WTC11 (cell line): ENCODE measurements at places on chromosomes 3 and 15.

DNA sequence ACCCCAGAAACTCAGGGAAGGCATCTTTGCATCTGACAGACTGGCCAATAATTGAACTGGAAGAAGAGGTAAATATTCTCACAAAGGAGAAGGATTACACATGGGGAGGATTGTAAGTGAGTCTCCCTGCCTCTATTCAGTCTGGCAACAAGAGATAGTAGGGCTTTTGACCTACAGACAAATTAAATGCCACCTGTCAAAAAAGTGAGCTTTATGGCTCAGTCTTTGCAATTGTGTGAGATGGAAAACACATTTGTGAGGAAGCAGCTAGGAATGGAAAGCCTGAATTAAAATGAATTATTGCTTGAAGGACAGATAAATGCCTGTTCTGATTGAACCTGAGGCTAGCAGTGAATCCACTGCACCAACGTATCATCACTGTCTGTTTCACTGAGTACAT lies 173.3 kb upstream of the GOLIM4 start:
- DNase-seq: no peak

DNA sequence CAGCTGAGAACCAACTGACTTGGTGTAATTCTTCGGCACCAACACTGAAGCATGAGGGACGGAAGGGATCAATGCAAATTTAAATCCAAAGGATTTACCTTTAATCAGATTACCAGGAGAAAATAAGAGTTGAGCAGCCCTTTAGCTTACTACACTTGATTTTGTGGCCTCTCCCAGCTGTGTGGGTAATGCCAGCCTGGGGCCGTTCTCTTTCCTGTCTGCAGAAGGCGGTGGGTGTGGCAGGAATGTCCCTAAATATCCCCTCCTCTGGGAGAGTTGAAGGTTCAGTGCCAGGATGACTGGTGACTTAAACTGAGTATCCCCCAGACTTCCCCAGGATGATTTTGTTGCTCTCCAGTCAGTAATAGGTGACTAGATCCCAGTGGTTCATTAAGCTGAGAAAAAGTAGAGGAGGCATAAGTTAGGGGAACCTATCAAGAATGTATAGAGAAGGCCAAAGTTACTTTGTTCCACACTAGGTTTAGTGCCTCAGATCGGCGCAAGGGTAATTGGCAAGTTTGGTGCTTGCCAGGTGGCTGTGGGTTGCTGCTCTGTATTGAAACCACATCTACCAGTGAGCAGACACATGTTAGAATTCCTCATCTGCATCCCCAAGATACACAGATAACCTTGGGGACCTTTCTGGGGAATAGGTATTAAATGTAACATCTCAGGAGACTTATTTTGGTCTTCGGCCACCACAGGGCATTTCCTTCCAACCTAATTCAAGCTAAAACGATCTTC lies 23.1 kb downstream of the MAPKBP1 start:
- DNase-seq: no peak

- DNase-seq: no peak
Measured at GRCh38 chr15:58505581-58505980, 73.8 kb downstream of the LIPC start.

DNA sequence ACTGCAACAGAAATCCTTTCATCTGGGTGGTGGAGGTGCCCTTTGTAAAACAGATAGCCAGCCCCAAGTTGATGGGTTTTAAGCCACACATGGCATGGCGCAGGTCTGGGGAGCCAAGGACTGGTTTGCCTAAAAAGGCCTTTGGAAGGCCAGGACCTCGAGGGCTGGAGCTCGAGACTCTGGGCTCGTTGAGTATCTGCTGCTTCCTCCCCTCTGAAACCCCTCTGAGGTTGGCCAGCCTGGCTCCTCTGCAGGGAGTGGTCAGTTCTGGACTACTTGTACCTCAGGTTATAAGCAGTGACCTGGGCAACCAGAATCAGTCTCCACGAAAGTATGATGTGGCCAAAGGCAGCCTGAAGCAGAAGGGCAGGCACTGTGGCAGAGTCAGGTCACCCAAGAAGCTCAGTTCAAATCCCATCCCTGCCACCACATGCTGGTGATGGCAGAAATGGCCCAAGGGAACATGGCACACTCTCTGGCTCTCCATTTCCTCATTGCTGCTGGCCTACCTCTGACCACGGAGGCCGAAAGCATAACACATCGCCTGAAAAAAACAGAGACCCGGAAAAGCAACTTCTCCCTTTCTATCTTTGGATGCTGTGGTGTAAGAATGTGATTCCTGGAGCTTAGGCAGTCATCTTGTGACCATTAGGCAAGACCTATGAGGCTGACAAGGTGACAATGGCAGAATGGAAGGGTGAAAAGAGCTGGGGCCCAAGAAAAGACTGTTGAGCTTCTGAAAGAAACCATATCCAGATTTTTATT lies 51.2 kb downstream of the WNT7A start:
- DNase-seq: no peak

GRCh38 chr15:100616700-100617099 lies 14.3 kb downstream of the ASB7 start:
- DNase-seq: no peak

- DNase-seq: no peak
Measured at GRCh38 chr15:48555241-48555881, 90.1 kb downstream of the FBN1 start.

DNA sequence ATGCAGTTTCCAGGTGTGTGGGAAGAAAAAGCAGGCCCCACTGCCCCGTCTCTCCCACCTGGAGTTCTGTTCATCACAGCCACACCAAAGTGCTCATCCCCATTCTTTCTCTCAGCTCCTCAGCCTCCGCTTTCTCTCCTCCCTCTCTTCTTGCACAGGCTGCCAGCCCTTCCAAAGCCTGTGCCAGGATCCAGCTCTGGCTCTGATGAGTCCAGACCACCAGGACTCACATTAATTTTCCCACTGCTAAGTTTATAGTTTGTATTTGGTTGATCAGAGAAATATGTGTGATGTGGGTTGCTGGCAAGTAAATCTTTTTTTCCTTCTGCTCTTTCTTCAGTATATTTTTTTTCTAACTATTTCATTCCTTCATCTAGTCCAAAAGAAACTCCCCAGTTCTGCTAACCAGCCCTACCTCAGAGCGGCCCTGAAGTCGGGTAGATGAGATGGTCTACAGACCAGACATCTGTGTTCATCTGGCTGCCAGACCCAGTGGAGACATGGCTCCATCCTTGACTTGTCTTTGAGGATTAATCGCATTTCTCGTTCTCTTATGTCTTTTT lies 49.8 kb downstream of the BOC start:
- no peak for DNase-seq

DNA sequence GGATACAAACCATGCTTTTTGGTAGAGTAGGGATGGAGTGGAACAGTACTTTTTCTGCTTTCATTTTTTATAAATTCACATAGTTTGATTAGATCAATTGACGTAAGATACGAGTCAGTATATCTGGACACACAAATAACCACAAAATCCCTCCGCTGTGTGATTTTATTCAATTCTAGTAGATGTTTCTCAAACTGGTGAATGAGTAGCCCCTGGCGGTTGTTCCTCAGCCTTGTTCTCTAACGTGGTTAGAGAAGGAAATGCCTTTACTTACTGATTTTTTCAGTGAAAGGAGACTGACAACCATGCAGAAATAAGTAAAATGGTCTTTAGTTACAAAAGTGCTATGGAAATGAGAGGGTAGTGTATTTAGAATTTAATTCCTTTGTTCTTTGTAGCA lies 161.0 kb downstream of the TCF12 start:
- DNase-seq: no peak

DNA sequence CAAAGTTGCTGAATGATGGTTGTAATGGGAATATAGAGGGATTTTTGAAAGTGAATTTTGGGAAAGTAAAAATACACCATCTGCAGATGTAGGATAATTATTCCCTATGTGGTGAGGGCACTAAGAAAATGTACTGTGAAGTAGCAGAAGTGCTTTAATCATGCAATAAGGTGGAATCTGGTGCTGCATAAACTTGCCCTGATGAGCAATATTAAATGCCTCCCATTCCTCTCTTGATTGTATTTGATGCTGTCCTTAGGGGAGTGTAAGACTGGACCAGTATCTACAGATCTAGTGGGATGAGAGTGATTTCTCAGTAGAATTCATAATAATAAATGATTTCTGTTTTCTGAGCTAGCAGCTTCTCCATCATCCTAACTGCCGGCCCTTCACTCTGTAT lies 47.7 kb upstream of the ATP2C1 start:
- DNase-seq: no peak

DNA sequence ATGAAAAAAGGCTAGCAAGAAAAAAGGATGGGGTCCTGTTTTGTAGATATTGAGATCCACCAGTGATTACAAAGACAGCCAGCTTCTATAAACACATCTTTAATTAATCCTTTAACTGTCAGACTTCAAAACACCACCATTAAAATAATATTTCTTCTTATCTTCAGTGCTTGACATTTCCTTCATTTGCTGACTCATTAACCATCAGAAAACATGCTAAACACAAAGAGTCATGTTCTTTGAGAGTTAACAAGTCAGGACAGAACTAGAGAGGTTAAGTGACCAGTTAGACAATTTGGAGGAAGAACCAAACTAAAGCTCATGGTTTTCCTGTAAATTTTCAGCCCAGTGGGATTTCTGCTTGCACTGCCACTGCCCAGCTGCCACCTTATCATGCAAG lies 111.4 kb downstream of the MEIS2 start:
- DNase-seq: no peak

GRCh38 chr3:21551019-21551418 lies 200.0 kb downstream of the ZNF385D start:
- no peak for DNase-seq

DNA sequence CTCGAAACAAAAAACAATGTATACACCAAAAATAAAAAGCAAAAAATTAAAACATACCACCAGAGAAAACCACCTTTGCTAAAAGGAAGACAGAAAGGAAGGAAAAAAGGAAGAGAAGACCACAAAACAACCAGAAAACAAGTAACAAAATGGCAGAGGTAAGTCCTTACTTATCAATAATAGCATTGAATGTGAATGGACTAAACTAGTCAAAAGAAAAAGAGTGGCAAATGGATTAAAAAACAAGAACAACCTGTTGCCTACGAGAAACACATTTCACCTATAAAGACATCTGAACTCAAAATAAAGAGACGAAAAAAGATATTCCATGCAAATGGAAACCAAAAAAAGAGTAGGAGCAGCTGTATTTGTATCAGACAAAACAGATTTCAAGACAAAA lies 22.2 kb downstream of the PDCD10 start:
- DNase-seq: no peak

DNA sequence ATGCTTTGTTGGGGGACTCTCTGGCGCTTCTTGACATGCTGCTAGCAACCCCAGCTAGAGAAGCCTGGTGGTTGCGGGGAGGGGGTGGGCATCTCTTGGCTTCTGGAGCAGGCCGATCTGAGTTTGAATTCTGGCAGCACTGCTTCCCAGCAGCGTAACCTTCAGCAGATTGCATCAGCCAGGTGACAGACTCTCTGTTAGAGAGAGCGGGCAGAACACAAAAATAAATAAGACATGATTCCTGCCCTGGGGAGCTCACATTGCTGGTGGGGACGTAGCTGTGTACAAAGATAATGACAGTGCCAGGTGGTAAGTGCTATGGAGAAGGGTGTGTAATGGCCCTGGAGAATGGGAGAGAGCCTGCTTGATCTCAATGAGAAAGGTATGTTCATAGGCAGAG lies 87.4 kb downstream of the THSD4 start:
- peak; percentile 33 for DNase-seq

- no peak for DNase-seq
Measured at GRCh38 chr3:43953380-43953779, 262.6 kb downstream of the ABHD5 start.

DNA sequence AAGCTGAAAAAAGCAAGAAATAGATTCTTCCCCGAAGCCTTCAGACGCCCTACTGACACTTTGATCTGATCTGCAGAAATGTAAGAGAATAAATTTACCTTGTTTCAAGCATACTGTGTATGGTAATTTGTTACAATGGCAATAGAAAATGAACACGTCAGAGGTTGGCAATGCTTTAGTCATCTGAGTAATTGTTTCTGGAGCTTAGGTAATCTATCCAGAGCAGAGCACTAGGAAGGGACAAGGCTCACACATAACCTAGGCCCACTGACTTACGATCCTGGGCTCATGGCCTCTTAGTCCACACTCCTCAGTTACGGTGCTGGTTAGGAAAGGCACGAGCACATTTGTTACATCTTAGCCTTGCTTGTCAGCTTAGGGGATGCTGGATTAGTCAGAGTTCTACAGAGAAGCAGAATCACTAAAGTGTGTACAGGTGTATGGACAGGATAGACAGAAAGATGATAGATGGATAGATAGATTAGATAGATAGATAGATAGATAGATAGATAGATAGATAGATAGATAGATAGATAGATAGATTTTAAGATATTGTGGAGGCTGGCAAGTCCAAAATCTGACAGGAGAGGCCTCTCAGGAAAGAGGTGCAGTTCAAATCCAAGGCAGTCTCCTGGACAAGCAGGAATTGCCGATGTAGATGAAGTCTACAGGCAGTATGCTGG lies 46.8 kb upstream of the TBC1D23 start:
- DNase-seq: no peak

- DNase-seq: peak; percentile 68
Measured at GRCh38 chr15:31216215-31216911, 110.3 kb upstream of the KLF13 start.

- DNase-seq: no peak
Measured at GRCh38 chr3:8891303-8891702, 72.0 kb downstream of the RAD18 start.

DNA sequence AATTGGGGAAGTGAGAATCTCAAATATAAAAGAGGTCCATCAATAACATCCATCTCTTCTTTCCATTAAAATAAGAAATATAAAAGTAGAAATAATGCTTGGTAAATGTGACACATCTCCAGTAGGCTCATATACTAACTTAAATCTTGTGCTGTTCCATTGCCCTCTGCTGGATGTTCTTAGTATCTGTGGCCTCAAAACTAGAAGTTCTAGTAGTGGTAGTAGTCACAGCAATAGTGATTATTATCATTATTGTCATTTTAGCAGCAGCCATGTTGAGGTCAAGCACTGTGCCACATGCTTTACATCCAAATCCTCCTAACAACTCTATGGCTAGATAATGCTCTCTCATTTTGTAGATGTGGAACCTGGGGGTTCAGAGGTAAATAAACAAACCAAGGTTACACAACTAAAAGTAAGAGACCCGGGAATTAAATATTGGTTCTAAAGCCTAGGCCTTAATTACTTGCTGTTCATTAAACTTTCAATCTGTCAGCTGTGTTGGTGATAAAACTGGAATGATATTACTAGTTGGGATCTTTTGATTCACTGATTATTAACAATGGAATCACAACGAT lies 20.2 kb upstream of the BTLA start:
- no peak for DNase-seq
